ENCODE measurements at places on chromosomes 2 and 18.

DNA sequence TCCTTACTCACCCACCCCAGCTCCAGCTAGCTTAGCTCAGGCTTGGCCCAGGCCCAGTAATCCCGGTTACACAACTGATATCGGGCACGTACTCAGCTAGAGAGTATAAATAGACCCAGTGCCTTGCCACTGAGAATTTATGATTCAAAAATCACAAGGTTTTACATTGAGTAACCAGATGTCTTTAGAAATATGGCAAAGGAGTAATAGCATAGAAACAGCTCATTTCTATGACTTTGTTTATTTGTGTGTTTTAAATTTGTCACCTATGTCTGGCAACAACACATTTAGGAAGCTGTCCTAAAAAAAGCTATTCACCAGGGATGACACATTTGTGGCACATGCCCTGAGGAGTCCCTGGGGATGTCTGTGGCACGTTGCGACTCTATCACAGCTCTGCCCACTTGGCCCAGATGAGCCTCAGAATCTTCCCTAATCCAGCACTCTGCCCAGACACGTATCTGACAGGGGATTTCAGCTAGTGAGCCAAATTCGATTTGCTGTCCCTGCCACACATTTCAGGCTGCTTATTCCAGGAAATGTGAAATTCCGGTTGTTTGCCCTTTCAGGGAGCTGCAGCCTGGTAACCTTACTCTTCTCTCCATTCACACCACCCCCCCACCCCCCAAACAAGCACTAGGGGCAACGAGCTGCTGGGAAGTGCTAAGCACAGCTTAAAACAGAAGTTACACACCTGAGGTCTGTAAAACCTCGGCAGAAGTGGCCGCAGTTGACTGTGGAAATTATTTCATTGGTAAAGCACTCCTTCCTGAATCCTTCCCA, 85.4 kb upstream of the ZCCHC2 start:
- no peak for DNase-seq

GRCh38 chr18:62346333-62347088, 21.4 kb downstream of the TNFRSF11A start:
- no peak for DNase-seq

- no peak for DNase-seq
Observed at GRCh38 chr2:21148718-21149117, 24.9 kb downstream of the TDRD15 start.

GRCh38 chr2:218360453-218360852, 3.8 kb downstream of the CATIP start:
- no peak for DNase-seq

DNA sequence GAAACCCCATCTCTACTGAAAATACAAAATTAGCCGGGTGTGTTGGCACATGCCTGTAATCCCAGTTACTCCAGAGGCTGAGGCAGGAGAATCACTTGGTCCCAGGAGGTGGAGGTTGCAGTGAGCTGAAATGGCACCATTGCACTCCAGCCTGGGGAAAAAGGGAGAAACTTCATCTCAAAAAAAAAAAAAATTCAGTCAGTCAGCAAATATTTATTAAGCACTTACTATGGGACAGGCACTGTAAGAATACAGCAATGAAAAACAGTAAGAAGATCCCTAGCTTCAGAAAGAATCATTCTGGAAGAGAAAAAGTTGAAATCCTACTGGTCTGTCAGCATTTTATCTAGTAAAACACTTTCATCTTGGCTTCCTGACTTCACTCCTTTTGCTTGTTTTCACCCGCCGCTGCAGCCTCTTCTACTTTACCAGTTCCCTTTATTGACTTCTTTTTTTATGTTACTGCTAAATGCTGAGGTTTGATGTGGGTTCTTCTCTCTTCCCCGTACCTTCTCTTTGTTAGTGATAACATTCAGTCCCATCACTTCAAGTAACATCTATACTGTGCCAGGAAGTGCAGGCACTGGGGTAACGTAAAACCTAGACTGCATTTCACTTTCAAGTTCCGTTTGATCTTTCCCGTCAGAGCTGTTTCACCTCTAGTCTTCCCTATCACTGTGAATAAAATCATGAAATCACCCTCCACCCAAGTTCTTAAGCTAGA, 10.8 kb upstream of the TAF4B start:
- no peak for DNase-seq

- no peak for DNase-seq
Observed at GRCh38 chr2:148560496-148560895, 84.1 kb upstream of the EPC2 start.

DNA sequence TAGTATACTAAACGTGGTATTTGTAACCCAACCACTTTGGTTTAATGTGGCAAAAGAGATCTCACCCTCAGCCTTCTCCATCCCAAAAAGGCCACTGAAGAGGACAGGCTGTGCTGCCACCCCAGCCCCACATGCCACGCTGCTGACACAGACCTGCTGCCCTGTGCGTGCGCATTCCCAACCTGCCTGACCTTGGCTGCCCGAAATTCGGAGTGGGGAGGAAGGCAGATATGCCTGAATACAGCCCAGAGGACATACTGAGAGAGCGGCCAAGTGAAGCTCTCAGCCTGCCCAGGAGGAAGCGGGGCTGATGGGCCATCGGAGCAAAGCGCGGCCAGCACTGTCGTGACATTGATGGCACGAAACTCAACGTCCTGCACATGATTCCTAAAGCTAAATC, 70.0 kb downstream of the HDAC4 start:
- no peak for DNase-seq

GRCh38 chr2:197993363-197993762, 189.0 kb downstream of the PLCL1 start:
- DNase-seq, result no peak

- no peak for DNase-seq
Observed at GRCh38 chr2:21021430-21021829, 22.4 kb downstream of the APOB start.

GRCh38 chr2:197247083-197247482, 63.5 kb downstream of the ANKRD44 start:
- no peak for DNase-seq

- DNase-seq, result no peak
Observed at GRCh38 chr2:6986301-6986911, 69.2 kb downstream of the RNF144A start.

DNA sequence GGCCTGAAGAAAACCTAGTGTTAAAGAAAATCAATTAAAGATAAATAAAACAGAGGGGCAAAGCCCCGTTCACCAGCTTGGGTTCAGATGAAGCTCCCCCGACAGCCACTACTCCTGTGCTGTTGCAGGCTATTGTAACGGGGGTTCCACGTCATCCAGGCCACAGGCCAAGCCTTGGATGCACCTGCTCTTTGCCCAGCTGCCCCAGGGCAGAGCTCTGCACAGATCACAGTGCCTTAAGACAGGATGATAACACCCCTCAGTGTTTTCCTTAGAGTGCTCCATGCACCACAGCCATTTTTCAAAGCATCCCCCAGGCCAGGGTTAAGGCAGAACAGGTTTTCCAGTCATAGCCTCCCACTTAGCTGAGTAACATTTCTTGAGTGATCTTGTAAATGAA, 32.0 kb downstream of the FASTKD2 start:
- no peak for DNase-seq

DNA sequence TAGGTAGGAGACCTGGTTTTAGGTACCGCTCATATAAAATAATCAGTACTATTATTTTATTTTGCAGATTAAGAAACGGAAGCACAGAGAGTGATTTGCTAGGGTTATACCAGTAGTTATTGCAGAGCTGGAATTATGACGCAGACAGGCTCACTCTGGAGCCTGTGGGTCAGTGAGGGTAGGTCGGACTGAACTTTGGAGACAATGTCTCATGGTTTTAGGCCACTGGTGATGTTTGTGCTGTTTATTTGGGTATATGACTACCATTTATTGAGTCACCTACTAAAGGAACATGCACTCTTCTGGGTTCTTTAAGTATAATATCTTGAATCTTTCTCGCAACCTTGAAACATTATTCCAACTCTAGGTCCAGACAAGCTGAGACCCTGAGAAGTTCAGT, 33.5 kb upstream of the IL1R1 start:
- no peak for DNase-seq

DNA sequence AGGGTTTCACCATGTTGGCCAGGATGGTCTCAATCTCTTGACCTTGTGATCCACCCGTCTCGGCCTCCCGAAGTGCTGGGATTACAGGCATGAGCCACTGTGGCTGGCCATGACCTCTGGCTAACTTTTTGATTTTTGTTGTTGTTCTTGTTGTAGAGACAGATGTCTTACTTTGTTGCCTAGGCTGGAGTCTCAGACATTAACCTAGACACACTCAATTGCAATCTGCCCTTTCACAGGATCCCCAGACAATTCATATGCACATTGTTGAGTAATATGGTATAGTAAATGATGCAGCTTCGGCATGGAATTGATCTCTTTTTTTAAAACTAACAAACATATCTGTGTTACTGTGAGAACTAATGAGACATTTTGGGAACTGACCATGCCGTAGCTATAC, 130.5 kb upstream of the CCDC195 start:
- no peak for DNase-seq

- no peak for DNase-seq
Observed at GRCh38 chr2:42924418-42924886, 132.1 kb upstream of the HAAO start.

DNA sequence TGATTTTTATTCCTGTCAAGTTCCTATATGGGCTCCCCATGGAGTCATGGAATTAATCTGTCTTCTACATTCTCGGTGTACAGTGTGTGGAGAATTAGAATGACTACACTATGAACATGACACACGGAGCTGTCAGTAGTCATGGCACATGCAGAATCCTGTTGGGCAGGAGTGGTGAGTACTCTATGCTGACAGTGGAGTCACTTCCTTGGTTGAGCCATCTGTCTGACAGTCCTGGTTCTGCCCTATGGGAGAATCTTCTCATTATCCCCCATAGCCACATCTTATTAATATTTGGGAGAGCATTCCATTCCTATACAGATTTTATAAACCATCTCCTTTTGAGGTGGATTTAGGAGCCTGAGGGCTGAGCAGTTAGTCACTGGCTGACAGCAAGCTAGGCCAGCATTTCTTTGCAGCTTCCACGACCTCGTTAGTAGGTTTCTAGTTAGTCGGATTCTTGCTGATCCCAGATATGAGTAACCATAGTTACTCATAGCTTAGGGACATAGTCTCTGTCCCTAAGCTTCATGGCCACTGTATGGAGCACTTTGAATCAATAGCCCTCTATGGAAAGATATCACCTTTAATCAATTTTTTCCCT, 90.6 kb downstream of the MDH1 start:
- DNase-seq, result no peak

GRCh38 chr18:75531212-75531850, 103.8 kb upstream of the SMIM21 start:
- DNase-seq, result no peak

DNA sequence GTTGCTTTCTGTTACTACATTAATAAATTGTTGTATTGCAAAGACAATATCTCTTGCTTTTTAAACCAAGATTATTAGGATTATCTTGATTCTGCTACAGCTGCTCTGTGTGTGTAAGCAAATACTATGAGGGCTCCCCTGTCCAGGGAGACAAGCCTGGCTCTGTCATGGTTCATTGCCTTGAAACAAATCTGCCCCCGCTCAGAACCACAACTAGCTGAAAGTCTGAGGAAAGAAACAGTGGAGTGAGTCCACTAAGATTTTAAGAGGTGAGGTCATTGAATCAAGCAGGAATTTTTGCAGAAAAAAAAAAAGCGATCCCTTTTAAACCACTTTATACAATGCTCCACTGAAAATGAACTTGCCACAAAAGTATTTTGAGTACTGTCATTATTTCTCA, 30.8 kb upstream of the LRRTM4 start:
- DNase-seq, result no peak

DNA sequence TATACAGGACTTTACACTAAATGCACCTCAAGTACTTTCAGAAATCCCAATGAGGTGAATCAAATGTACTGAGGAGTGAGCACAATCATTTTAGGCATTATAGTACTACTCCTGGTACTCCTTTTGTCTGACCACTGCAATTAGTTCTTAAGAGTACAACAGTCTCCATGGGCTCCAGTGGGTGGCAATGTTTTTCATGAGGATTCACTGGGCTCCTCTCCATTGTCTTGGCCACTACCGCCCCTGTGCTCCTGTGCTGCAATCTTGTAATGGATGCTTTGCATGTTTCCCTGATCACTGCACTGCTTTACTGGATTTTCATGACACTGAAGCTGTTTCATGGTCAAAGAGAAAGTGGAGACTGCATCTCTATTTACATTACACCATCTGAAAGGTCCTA, 268.5 kb upstream of the ZSWIM2 start:
- no peak for DNase-seq

- DNase-seq, result no peak
Observed at GRCh38 chr2:74537140-74537539, 7.4 kb downstream of the HTRA2 start.

DNA sequence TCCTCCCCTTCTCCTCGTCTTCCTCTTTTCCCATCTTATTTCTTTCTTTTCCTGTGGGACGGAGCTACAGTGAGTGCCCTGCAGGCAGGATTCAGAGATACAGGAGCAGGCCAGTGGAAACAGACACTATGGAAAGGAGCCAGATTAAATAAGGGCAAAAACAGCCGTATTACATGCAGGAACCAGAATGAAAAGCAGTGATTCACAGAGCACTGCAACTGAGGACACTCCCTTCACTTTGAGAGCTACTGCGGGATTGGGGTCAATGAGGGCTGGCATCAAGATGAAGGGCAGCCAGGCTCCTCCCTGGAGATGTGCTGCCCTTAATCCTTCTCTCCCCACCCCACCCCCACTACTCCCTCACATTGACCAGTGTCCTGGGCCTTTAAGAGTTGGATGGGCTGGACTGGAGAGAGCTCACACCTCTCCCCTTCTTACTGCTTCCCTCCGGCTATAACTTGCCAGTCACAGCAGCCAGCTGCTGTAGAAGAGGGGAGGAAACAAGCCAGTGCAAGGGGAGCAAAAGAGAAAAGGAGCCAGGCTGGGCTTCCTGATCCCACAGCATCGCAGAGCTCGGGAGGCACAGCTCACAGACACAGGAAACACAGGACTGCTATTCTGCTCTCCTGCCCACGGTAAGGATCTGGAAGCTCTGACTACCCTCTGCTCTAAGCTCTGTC, at the start of gene PLCD4:
PLCD4 (plus strand) TSS at position 464 of the 680 bp plus-strand sequence. CDS start 7,841 bp downstream, outside the sequence.
- no peak for DNase-seq

DNA sequence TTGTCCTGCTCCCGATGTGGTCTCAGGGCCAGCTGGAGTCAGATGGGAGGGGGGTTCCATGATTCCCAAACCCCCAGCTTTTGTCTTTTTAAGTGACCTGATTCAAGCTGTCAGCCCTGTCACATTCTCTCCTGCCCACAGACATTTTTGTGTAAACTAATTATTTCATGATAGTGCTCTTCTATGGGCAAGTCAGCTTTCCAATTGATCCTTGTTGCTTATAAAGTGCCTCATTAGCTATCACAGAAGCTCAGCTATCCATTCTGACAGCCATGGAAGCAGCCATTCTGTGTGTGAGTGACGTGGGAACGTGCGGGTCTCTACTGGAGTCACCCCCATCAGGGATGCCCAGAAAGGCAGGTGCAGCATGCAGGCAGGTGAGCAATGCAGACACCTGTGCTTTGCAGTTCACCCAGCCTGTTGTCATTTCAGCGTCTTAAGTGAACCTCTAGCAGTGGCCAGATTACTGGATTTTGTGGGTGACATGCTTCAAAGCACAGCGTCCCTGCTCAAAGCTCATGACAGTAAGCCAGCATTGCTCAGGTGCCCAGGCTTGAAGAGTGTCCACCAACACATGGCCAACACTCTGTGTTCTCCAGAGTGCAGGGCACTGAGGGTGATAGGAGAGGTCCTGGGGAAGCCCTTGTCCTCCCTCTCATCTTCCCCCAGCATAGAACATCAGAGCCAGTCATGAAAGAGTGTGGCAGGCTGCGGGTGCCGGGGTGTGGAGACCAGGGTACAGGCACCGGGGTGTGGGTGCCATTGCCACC, 162.1 kb upstream of the SH3BP4 start:
- no peak for DNase-seq

Data from stimulated activated CD8-positive, alpha-beta memory T cell treated with anti-CD3 and anti-CD28 coated beads, Interleukin-4, amount 100 ng/mL, for 1 hour (primary cell).